Osteocyte (in vitro differentiated cells): ENCODE measurements at places on chromosomes 12 and 14.

- no peak for DNase-seq
These were observed 33.1 kb downstream of the KCNA5 start for GRCh38 chr12:5076761-5077160.

GRCh38 chr14:90499121-90499520 is 102.3 kb downstream of the CALM1 start:
- no peak for DNase-seq

- DNase-seq = peak; percentile 94
These were observed at the start of gene LRP1 for GRCh38 chr12:57127726-57128518. TSS of gene LRP1 (plus strand) at chr12:57128483. CDS start at chr12:57128965, 482 bp downstream.

DNA sequence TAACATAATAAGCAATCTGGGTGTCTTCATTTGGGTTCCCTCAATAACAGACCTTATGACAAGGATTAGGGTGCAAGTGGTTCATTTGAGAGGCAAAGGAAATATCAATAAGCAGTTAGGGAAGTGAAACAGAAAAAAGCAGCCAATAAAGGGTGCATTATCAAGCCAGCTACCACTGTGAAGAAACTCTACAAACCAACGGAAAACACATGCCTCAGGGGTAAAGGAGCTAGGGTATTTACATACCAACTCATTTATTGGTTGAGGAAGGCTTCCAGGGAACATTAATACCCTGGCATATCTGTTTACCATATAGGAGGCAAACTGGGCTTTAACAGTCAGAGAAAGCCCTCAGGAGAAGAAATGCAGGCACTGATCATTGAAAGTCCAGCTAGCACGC is 22.7 kb upstream of the IFNG-AS1 start:
- DNase-seq = no peak

DNA sequence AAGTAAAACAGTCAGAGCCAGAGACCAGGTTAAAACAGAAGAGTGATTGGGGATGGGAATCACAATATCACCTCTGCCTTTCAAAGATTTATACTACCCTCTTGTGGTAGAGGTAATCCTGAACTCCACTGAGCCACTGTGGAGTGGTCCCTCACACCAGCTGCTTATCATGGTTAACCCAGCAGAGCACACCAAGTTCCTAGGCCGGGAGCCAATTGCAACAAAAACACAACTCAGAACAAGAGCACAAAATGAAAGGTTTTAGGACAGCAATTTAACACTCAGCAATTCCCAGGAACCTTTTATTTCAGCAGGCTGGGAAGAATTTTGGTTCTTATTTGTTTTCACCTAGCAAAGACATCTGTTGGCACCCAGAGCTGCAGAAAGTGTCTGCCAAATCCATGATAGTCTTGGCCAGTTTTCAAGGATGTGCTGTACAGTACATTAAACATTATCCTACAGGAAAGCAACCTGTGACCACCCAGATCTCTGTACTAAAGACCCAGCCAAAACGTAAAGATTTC is 220.5 kb upstream of the ATXN7L3B start:
- no peak for DNase-seq

- no peak for DNase-seq
These were observed at the start of gene FAIM2 for GRCh38 chr12:49903700-49904423. TSS of gene FAIM2 (minus strand) at chr12:49903900. CDS start at chr12:49903792, 108 bp downstream.

DNA sequence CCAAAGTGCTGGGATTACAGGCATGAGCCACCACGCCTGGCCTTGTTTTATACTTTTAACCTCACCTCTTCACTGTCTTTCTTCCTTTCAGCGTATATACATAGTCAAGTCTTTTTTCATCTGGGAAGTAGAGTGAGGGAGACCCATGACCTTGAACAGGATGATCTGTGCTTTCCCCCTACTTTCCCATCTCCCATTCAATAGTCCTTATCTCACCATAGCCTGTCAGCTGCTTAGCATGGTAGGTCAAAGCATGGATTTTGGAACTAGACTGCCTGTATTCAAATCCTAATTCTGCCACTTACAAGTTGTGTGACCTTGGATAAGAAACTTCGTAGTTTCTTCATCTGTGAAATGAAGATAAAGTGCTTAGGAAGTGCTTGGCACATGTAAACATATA is 96.4 kb upstream of the MON2 start:
- no peak for DNase-seq
